ENCODE measurements at places on chromosomes 6 and 20.

- DNase-seq, result no peak
These were observed 5.9 kb upstream of the TCP11 start for GRCh38 chr6:35147026-35147425.

DNA sequence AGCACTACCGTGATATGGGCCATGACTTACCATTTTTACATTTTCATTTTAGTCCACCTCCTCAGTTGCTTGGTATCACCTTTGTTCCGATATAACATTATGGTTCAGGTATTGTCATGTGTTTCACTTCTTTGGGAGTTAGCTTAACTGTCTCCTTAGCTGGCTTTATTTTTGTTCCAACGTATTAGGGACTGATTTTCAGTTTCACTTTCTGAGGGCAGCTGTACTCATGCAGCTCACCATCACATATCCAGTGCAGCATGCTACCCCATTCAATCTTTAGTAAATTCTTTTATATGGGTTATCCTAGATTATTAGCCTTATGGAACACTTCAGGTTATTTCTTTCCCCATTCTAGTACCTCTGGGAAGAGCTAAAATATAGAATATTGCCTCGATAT lies 362.2 kb upstream of the IRAK1BP1 start:
- no peak for DNase-seq

GRCh38 chr6:17870300-17871188 lies 116.9 kb downstream of the KIF13A start:
- DNase-seq, result no peak

GRCh38 chr6:157376241-157376640 lies 4.7 kb upstream of the ZDHHC14 start:
- no peak for DNase-seq

- DNase-seq, result no peak
These were observed 67.3 kb downstream of the PPP1R3G start for GRCh38 chr6:5152460-5152859.

- no peak for DNase-seq
These were observed 380.1 kb downstream of the THBS2 start for GRCh38 chr6:168873278-168874190.

DNA sequence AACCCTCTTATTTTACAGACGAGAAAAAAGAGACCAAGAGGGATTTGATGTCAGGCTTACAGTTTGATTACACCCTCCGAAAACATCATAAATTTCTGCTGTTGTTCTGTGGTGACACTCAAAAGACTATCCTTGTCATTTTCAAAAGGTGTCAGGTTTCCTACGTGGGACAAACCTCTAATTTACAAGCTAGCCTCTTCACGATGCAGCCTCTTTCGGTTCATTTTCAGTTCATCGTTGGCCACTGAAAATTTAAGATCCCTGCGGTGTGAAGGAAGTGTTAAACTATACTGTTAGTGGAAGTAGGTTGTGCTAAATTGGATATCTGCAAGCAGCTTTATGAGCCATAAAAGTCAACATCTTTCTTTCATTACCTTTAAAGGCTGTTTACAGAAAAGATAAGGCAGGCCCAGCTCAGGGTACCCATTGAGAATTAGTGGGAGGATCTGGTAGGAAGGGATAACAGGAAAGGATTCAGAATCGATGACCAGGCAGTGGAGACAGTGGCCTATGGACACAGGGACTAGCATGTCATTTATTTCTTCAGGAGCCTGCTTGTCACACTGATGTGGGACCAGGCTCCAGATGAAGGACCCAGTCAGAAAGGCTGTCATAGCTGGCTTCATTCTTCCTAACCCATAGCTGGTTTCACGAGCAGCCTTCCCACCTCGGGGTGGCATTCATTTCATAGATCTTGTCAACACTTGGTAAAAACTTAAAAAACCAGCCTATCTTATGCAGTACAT lies 329.1 kb upstream of the SOX4 start:
- no peak for DNase-seq

DNA sequence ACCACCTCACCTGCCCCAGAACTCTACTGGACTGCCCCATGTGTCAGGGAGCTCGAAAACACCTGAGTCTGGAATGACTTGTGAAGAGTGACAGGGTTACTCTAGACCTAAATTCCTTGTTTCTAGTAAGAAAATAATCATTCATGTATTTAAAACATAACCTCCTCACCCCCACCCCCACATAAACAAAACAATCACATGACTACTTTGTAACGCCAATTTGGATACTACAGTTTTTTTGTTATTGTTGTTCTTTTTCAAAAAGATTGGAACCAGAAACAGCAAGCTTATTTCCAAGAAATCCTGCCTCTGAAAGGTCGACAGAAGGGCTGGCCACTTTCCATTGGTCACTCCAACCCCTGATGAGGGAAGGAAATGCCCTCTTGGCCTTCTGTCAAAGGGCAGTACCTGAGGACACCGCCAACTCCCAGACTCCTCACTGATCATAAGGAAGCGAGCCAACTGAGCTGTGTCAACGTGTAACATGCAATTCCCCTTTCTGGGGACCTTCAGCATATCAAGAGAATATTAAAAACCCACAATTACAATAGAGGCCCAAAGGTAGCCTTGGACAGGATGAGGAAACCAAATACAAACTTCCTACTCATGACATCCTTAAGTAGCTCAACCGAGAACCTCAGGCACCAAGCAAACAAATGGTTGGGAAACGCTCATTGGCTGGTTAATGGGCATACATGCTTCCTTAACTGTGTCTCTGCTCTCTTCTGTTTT lies 2.6 kb downstream of the MCUR1 start:
- DNase-seq, result no peak
